Transverse colon (tissue), 4 donors: ENCODE measurements at places on chromosomes 2 and 18. TPM values are rescaled to one million over a fixed set of nuclear protein-coding genes. Genes with fewer than 3 reads are reported as not detected.

The PDE11A gene
- total RNA-seq: 1.1 TPM

The PAX8 gene
- 13.7 TPM for total RNA-seq

The SULT1C4 gene
- not detected for total RNA-seq

The SERPINB13 gene
- not detected for total RNA-seq

The ESPNL gene
- 4.4 TPM for total RNA-seq

The KLHL41 gene
- 3.4 TPM for total RNA-seq

The DUSP2 gene
- 9.1 TPM for total RNA-seq

The EVA1A gene
- not detected for total RNA-seq

The CYBRD1 gene
- 124 TPM for total RNA-seq

- peak; percentile 43 for DNase-seq
- no peaks in the 10 kb centered on the region for H3K36me3 ChIP-seq
- no peaks in the 10 kb centered on the region for H3K27me3 ChIP-seq
- H3K4me1 ChIP-seq: peaks cover 4% of the 10 kb centered on the region
These were observed 80.2 kb downstream of the EFEMP1 start for GRCh38 chr2:55843096-55843993.

DNA sequence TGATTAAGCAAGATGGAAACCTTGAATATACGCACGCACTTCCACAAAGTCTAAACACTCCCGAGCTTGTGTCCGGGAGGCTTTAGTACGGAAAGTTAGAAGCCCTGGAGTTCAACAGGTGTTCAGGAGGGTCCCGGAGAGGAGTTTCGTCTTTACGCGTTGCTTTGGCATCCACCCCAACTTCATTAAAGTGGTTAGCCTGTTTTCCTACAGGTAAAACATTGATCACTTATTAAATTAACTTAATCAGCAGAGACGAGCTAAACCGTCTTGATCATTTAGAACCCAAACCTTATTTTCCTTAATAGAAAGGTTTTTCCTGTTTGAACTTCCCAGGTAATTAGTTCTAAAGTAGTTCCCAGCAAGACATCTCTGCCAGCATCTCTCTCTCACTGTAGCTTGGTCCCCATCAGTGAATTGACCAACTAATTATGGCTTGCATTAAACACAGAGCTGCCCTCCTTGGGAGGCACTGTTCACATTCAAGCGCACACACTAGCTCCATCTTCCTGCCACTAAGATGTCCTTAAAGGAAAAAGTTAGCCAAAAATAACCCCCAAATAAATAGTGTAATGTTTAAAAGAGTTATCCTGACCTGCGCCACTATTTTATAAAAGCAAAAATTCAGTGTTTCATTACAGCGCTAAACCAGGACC lies 1.4 kb downstream of the NPAS2 start:
- no peaks in the 10 kb centered on the region for H3K27me3 ChIP-seq
- H3K27ac ChIP-seq: peak overlapping the region; percentile 93
- no peaks in the 10 kb centered on the region for H3K4me1 ChIP-seq
- H3K36me3 ChIP-seq: no peaks in the 10 kb centered on the region
- H3K4me3 ChIP-seq: peak overlapping the region; percentile 87

DNA sequence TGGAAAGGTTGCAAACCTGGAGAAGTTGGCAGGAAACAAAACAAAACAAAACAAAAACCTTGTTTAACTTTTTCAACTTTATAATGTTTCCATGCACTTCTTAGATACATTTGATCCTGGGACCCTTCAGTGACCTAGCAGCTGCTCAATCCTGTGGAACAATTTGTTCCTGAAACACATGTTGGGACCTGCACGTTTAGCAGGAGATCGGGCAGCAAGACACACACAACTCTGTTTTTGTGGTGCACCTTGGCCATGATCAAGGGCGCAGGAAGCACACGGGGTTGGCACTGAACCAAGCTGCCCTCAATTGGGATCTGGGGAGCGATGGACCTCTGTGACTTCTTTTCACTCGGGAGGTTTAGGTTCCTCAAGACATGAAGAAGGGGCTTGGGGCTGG lies 268.7 kb downstream of the LOXHD1 start:
- H3K4me3 ChIP-seq: no peak overlapping the region
- H3K36me3 ChIP-seq: no peaks in the 10 kb centered on the region
- H3K27ac ChIP-seq: no peak overlapping the region
- no peaks in the 10 kb centered on the region for H3K27me3 ChIP-seq
- peaks cover 6% of the 10 kb centered on the region for H3K4me1 ChIP-seq

- no peaks in the 10 kb centered on the region for H3K4me1 ChIP-seq
- H3K27me3 ChIP-seq: no peaks in the 10 kb centered on the region
- no peak overlapping the region for H3K4me3 ChIP-seq
These were observed 125.9 kb downstream of the MAIP1 start for GRCh38 chr2:200081236-200081635.

- H3K4me3 ChIP-seq: no peak overlapping the region
- H3K36me3 ChIP-seq: no peaks in the 10 kb centered on the region
- H3K4me1 ChIP-seq: no peaks in the 10 kb centered on the region
- H3K27ac ChIP-seq: no peak overlapping the region
- no peak for DNase-seq
These were observed 401.0 kb downstream of the SUCLG1 start for GRCh38 chr2:84057917-84058560.

GRCh38 chr2:12890066-12890465 lies 173.3 kb downstream of the TRIB2 start:
- H3K27me3 ChIP-seq: no peaks in the 10 kb centered on the region
- no peak overlapping the region for H3K4me3 ChIP-seq
- H3K27ac ChIP-seq: no peak overlapping the region
- DNase-seq: no peak

DNA sequence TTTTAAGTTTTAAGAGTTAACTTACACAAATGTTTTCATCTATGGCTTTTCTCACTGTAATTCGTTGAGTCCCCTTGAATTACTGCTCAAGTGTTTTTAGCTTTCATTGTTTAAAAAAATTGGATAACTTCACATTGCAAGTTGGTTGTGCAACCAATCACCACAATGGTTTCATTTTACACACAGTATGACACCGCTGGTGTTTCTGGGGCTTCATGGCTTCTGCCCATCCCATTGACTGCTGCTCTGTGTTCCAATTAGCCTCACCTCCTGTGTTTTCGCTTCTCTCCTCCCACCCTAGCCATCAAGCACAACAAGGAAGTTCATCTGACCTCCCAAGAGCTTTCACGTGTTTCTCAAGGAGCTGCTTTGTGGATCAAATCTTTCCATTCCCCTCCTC lies 199.1 kb upstream of the CHAC2 start:
- no peaks in the 10 kb centered on the region for H3K4me1 ChIP-seq
- H3K4me3 ChIP-seq: no peak overlapping the region
- no peak overlapping the region for H3K27ac ChIP-seq
- H3K27me3 ChIP-seq: no peaks in the 10 kb centered on the region
- H3K36me3 ChIP-seq: no peaks in the 10 kb centered on the region

DNA sequence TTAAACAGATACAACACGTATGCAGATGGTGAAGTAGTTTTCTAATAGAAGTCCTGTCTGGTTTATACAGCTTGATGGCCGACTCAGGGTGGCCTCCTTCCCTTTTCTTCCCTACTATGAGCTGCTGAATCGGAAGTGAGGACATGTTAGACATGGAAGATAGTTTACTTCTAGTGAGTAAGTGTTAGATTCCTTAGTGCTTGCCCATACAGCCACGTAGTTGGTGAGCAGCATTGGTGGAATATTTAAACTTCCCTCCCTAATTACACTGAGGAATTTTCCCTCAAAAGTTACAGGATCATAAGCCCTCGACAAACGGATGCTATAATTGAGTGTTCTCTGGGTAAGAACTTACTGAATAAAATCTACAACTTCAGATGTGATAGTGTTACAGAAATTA lies 52.1 kb downstream of the RHBDD1 start:
- no peaks in the 10 kb centered on the region for H3K36me3 ChIP-seq
- DNase-seq: no peak
- H3K27ac ChIP-seq: no peak overlapping the region
- H3K4me1 ChIP-seq: no peaks in the 10 kb centered on the region
- no peak overlapping the region for H3K4me3 ChIP-seq
- H3K27me3 ChIP-seq: no peaks in the 10 kb centered on the region

DNA sequence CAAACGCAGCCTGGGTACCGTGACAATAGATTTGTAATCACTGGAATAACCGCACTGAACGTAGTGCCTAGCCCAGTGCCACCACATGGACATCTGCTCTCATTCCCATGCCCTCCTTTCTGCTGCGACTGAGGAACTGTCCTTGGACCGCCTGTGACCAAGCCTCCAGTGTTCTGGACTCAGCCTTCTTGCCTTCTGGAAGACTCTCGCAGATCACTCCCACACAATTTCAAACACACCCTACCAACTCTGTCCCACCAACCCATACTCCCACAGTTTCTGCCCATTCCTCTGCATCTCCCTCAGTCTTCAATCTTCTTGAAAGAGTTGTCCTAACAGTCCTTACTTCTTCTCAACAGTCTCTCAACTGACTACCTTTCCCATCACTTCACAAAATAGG lies 2.1 kb downstream of the RNF149 start:
- no peak for DNase-seq
- peaks cover 61% of the 10 kb centered on the region for H3K4me1 ChIP-seq
- H3K27ac ChIP-seq: peak overlapping the region; percentile 95
- peak overlapping the region; percentile 1 for H3K4me3 ChIP-seq
- no peaks in the 10 kb centered on the region for H3K27me3 ChIP-seq

DNA sequence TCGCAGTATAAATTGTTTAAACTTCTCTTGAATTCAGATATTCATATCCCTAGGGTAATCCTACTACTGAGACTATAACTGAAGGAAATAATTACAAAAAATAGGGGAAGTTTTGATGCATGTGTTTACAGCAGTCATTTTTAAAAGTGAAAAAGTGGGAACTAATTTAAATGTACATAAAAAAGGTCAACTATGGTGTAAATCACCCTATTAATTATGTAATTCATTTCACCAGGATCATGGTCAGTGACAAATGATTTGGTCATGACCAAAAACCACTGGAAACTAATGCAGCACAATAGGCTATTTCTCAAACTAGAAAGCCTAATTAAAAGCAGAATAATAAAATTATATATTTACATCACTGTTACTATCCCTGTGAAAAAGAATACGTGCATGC lies 5.0 kb upstream of the CNGA3 start:
- H3K4me1 ChIP-seq: no peaks in the 10 kb centered on the region
- no peak overlapping the region for H3K4me3 ChIP-seq
- no peak overlapping the region for H3K27ac ChIP-seq
- DNase-seq: no peak
- no peaks in the 10 kb centered on the region for H3K36me3 ChIP-seq

GRCh38 chr2:73651591-73652230 lies 9.5 kb upstream of the NAT8 start:
- H3K27ac ChIP-seq: no peak overlapping the region
- H3K4me3 ChIP-seq: no peak overlapping the region
- no peaks in the 10 kb centered on the region for H3K36me3 ChIP-seq
- no peaks in the 10 kb centered on the region for H3K27me3 ChIP-seq
- no peaks in the 10 kb centered on the region for H3K4me1 ChIP-seq
- DNase-seq: no peak

DNA sequence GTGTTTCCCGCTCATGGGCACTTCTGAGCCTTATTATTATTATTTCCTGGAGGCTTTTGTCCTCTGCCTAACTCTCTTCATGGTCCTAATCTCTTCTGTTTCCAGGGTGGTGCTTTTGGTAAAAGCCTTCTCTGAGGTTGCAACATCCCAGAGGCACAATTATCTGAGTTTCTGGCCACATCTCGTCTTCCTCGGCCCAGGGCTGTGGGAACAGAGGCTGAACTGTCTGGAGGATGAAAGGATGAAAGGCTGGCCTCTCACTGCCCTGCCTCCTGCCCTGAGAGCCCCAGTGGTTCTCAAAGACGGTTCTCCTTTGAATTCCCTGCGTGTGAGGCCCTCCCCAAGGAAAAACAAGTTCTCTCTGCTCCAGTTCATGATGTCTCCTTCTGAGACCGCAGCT lies 13.8 kb downstream of the GYPC start:
- no peak overlapping the region for H3K4me3 ChIP-seq
- no peak for DNase-seq
- H3K27ac ChIP-seq: no peak overlapping the region
- no peaks in the 10 kb centered on the region for H3K36me3 ChIP-seq
- no peaks in the 10 kb centered on the region for H3K27me3 ChIP-seq

- no peaks in the 10 kb centered on the region for H3K36me3 ChIP-seq
- DNase-seq: peak; percentile 60
- peaks cover 10% of the 10 kb centered on the region for H3K4me1 ChIP-seq
These were observed 16.9 kb downstream of the STEAP3 start for GRCh38 chr2:119240311-119241204.

DNA sequence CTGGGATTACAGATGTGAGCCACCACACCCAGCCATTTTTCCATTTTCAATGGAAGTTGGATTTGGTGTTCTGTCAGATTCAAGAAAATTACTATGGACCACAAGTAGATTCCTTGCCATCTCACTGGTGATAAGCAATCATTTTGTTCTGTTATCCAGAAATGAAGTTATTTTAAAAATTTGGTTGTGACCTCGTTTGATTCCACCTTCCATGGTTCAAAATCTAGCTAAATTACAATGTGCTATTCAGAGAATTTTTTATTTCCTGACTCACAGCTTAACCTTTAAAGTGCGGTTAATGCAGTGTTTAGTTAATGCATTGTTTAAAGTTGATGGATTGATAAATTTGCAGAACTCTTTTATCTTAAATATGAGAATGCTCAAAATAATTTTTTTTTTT lies 243.2 kb upstream of the BOD1L2 start:
- no peak for DNase-seq
- no peak overlapping the region for H3K4me3 ChIP-seq
- H3K36me3 ChIP-seq: no peaks in the 10 kb centered on the region

GRCh38 chr2:59018737-59019136 lies 777.6 kb upstream of the FANCL start:
- no peaks in the 10 kb centered on the region for H3K27me3 ChIP-seq
- no peak overlapping the region for H3K4me3 ChIP-seq
- DNase-seq: no peak
- H3K27ac ChIP-seq: no peak overlapping the region

- no peaks in the 10 kb centered on the region for H3K27me3 ChIP-seq
- no peak overlapping the region for H3K4me3 ChIP-seq
- no peaks in the 10 kb centered on the region for H3K36me3 ChIP-seq
- H3K27ac ChIP-seq: no peak overlapping the region
These were observed 98.7 kb downstream of the BCL2 start for GRCh38 chr18:63220903-63221302.

DNA sequence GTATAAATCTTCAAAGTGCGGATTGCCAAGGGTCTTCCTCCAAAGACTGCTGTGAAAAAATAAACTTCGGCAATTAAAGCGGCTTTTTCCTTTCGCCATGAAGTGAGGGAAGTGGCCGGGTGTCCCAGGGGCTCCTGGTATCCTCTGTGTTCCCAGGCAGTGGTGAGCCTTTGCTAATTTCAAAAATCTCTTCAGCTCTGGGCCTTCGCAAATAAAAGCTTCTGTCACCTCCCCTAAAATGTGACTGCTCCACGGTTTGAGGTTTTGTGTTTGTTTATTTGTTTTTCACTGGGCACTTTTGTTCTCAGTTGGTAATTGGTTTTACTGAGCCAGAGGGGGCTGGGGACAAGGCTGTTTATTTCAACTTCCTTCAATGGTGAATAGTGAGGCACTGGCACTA lies 270.1 kb upstream of the POU3F3 start:
- H3K27me3 ChIP-seq: no peaks in the 10 kb centered on the region
- DNase-seq: no peak
- no peaks in the 10 kb centered on the region for H3K36me3 ChIP-seq
- no peaks in the 10 kb centered on the region for H3K4me1 ChIP-seq
- no peak overlapping the region for H3K4me3 ChIP-seq
- H3K27ac ChIP-seq: no peak overlapping the region

- no peaks in the 10 kb centered on the region for H3K27me3 ChIP-seq
- H3K4me1 ChIP-seq: no peaks in the 10 kb centered on the region
- no peak for DNase-seq
These were observed 223.2 kb upstream of the APCDD1 start for GRCh38 chr18:10231220-10231619.
